Stromal cell of bone marrow (primary cell): ENCODE measurements at places on chromosomes 2 and 18.

- DNase-seq: no peak
Observed at GRCh38 chr18:44682871-44683221, 2.2 kb downstream of the SETBP1 start.

DNA sequence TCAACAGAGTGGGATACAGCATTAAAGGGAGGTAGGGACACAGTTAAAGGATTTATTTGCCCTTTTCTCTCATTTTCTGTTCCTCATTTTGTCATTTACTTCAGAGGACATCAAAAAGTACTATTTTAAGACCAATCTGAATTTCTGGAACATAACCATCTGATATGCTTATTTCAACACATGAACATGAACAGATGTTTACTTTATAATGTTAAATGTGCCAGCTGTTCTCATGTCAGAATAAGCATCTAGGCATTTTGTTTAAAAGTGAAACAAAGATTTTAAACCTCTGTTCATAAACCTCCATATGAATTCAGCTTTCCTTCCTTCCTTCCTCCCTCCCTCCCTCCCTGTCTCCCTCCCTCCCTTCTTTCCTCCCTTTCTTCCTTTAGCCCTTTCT lies 677.7 kb downstream of the CNTNAP5 start:
- no peak for DNase-seq

GRCh38 chr2:74919827-74920226 lies 38.6 kb upstream of the POLE4 start:
- no peak for DNase-seq

- peak; percentile 82 for DNase-seq
Observed at GRCh38 chr2:212974692-212975091, 176.7 kb downstream of the IKZF2 start.

DNA sequence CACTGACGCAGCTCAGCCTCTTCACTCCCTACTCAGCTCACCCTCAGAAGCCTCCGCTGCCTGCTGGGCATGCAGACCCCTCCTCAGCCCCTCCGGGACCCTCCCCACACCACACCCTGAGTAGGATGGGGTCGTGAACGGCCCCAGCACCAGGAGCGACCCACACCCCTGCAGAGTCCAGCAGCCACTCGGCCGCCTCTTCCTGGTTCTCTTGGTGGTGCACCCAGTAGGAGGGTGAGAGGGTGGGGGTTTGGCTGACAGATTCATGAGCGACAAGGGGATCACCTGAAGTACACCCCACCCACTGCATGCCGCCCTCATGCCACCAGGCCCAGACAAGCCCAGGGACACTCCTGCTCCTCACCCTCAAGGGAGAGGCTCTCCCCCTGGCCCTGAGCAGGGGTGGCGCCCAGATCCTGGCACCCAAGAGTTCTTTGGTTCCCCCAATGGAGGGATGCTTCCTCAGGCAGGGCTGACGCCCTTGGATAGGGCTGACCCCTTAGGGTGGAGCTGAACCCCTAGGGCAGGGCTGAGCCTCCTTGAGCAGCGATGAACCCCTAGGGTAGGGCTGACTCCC lies 76.6 kb upstream of the GPC1 start:
- DNase-seq: no peak

DNA sequence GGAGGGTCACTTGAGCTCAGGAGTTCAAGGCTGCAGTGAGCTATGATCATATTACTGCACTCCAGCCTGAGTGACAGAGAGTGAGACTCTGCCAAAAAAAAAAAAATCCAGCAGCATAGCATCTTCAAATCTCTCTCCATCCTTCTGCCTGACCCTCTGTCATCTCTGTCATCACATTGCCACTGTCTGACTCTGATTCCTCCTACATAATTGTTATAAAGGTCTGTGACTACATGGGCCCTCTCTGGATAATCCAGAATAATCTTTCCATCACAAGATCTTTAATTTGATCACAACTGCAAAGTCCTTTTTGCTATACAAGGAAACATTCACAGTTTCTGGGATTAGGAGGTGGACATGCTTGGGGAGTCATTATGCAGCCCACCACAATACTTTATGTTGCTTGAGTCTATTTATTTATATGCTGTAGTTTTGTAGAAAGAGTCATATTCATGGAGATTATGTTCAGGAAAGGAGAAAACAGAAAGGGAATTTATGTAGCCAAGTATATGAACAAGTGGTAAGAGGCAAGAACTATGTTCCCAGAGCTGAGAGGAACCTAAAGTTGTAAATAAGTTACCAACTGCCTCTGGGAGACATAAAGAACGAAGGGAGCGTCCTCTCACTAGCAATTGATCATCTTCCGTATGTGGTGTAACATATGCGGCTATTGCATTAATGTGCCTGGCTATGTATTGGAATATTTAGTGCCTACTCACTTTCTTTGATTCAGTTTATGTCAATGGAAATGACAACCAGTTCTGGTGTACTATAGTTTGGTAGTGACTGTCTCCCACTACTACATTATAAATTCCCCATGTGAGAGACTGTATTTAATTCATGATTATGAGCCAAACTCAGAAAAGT lies 21.5 kb downstream of the RND3 start:
- DNase-seq: no peak

GRCh38 chr2:66024391-66024790 lies 410.5 kb upstream of the MEIS1 start:
- no peak for DNase-seq

DNA sequence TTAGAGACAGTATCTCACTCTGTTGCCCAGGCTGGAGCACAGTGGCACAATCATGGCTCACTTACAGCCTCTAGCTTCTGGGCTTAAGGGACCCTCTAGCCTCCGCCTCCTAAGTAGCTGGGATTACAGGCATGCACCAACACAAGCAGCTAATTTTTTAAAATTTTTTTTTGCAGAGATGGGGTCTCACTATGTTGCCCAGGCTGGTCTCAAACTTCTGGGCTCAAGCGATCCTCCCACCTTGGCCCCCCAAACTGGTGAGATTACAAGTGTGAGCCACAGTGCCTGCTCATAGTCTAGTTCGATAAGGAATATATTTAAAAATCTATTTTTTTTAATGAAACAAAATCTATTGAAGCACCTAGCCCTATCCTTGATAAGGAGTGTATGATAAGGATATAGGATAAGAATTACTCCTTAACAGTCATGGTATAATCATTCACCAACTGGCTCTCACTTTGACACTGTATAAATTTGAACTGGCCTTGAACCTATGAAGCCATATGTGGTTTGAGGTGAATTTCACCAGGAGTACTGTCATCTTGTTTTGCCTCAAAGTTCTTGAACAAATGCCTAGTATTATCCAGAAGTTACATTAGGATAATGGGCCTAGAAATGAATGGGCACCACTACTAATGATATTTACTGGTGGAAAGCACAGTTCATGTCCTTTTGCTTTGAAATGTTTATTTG lies 71.1 kb downstream of the EXOC6B start:
- no peak for DNase-seq

DNA sequence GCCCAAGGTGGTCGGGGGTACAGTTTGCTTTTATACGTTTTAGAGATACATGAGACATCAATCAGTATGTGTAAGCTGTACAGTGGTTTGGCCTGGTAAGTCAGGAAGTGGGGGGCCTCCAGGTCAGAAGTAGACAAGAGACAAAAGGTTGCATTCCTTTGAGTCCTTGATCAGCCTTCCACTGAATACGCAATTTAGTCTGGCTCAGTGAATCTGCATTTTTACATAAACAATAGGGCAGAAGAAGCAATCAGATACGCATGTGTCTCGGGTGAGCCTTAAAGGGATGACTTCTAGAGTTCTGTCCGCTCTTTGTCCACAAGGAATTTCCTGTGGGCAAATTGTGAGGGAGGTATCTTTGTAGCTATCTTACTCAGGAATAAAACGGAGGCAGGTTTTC lies 87.2 kb downstream of the SOWAHC start:
- DNase-seq: no peak

DNA sequence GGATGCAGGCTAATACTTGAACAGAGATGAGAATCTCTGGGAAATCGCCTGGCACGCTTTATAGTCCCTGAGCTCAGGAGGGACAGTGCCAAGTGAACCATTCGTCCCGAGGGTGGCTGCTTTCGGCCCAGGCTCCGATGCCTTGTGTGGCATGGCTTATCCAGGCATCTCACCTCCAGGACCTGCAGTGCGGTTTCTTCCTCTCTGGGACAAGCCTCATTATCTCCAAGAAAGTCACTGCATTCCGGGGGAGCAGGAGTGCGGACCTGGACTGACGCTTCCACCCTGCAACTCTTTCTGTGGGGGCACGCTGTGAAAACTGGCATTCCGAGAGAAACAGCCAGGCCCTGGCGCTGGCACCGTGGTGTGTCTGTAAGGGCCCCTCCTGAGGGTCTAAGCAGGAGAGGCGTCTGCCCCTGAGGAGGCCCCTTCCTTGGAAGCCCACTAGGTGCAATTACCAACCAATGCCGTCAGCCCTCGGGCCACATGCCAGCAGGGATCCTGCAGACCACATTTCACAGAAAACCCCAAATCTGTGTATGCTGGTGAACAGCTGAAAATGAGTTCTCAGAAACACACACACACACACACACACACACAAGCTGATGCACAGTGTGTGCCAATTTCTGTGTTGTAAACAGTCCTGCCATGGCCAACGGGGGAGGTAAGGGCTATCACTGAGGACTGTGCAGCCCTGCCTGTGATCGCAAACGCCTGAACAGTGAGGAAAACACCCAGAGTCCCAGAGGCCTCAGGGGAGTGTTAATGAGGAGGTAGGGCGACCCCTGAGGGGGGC lies 351.9 kb upstream of the SALL3 start:
- no peak for DNase-seq

GRCh38 chr2:178328037-178328436 lies 122.9 kb downstream of the PRKRA start:
- DNase-seq: peak; percentile 63

GRCh38 chr2:28423856-28424605 lies 31.4 kb downstream of the FOSL2 start:
- DNase-seq: no peak

DNA sequence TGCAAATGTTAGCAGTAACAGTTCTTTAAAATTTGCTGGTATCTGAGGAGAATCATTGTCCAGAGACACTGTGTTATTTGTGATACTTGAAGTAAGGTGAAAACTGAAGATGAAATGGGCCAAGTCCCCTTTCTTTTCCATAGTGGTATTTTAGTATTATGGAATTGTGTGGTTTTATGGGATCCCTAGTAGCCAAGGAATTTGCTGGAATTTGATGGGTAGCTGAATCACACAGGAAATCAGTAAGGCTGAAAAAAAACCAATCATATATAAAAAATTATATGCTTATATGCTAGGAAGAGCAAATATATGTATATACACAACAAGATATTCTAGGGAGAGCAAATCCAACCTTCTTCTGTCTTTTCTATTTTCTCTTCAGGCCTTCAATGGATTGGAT lies 54.2 kb upstream of the TACR1 start:
- no peak for DNase-seq

DNA sequence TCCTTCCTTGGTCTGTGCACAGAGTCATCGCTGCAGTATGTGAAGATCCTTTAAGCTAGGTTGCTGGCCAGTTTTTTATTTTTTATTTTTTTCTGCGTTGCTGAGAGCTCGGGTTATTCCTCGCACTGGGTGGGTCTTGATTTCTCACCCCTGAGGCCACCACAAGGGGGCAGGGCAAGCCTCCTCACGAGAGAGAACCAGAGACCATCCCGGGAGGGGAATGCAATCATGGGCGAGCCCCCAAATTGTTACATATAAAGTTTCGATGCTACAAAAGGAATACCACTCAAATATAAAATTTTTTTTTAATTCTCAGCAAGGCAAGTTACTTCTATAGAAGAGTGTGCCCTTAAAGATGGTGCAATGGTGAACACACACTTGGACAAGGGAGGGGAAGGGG lies 24.9 kb downstream of the HTR2B start:
- no peak for DNase-seq

DNA sequence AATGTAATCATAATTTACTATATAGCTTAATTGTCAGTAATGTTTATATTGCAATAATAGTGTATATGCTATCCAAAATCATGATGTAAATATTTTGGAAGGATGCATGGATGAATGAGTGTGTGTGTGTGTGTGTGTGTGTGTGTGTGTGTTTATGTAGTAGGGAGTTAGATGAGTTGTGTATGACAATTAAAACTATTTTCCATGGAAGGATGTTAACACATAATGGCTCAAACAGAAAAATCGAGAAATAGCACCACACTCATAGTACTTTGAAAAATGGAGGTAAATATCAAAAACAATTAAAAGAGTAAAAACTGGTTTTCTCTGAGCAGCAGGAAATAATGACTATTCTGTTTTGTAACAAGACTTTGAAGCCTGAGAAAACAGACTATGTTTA lies 8.1 kb upstream of the IL36A start:
- no peak for DNase-seq

DNA sequence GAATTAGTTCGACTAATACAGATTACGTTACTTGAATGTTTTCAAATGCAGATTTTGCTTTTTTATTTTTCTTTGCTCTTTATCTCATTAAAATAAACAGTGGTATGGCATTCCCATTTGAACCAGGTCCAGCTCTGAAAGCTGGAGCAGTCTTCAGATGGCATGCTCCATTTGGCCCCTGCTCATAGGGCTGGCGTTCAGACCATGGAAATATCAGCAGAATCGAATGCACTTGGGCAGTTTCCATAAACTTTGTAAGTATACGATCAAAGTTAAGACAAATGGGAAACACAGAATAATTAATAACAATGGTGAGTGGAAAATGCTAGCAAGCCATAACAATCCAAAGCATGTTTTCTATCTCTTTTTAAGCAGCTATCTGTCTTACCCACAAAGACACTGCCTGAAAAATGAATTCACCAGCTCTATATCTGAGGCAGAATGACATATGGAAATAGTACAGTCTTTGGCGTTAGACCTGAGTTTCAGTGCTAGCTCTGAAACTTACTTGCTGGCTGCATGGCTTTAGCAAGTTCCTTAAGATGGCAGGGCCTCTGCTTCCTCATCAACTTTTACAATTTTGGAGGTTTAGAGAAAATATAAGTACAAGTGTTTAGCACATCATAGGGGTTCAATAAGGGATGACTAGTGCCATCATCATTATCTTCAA lies 131.6 kb downstream of the BCL2 start:
- no peak for DNase-seq

DNA sequence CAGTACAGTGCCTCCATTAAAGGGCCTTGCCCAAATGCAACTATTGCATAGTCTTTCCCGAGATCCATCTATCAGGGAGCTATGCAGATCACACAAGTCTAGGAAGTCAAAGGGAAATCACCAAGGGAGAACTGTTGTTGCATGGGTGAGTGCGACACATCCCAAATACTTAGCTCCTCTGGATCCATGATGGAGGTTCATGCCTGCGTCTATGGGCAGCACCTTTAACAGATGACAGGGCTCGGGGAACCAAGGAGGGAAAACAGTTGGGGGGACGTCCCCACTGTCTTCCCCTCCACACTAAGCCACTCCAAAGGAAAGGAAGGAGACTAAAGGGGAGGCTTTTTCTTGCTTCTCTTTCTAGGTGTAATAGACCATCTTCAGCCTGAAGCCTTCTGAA lies 552.8 kb upstream of the PKDCC start:
- DNase-seq: no peak

- DNase-seq: no peak
Observed at GRCh38 chr18:78730546-78730945, 249.1 kb upstream of the SALL3 start.

GRCh38 chr2:11016735-11017388 lies 105.1 kb downstream of the KCNF1 start:
- no peak for DNase-seq
